ENCODE measurements at places on chromosomes 3 and 15.
A peak's percentile ranks its signal among the peaks of the same experiment; 100 is the strongest.

GRCh38 chr3:108488631-108489030 lies 21.8 kb downstream of the MYH15 start:
- DNase-seq = no peak

DNA sequence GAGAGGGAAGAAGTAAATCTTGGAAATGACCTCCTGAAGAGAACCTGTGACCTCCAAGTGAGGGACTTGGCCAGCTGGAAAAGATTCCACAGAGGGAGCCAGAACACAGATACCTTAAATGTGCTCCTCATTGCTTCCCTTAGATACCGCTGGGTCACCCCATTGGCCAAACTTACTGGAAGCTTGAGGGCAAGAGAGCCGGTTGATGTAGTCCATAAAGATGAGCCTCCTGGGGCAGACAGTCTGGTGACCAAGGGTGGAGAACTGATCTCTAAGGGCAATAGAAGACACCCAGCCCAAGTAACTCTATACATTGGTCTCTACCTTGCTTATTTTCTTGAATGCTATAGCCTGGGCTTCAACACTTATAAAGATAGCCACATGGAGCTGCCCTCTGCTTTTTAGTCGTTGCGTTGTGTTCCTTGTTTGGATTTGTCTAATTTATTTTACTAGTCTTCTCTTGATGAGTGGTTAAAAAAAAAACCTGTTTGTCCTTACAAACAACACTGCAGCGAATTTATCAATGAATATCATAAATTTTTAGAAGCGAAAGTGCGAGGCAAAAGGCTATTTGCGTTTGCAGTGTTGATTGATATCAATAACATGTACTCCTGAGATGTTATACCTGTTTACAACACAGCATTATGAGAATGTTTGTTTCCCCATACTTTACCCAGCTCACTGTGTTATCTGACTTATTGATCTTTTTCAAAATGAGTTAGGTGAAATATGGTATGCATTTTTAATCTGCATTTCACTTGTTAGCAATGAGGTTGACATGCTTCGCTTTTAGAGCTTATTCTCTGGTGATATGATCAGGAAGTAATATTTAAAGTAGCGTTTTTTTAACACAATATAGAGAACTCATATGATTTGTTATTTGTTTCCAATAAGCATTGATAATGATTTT lies 31.2 kb downstream of the TGFBR2 start:
- DNase-seq = no peak

GRCh38 chr3:30611613-30612436 lies 5.4 kb downstream of the TGFBR2 start:
- DNase-seq = no peak

GRCh38 chr15:88693191-88693590 lies 54.4 kb downstream of the ISG20 start:
- DNase-seq = no peak

DNA sequence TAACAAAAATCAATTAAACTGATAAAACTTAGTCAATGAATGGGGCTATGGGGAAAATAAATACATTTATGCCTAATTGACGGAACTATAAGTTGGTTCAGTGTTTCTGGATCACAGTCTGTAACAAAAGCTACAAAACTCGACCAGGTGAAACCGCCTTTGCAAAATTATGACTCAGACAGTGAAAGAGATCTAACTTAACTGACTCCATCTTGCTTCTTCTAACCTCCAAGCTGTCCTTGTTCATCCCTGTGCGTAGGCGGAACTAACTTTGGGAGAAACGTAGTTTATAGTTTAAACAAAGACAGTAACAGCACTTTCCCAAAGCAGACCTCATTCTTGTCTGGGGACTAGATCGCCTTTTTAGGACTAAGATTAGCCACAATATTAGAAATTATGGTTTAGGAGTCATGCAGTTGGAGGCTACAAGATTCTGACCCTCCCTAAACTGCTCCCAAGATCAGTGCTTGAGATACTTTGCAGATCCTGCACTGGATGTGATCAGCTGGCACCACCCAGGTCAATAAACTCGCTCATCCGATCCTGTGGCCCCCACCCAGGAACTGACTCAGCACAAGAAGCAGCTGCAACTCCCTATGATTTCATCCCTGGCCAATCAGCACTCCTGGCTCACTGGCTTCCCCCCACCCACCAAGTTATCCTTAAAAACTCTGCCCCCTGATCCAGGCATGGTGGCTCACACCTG lies 7.2 kb upstream of the MFGE8 start:
- no peak for DNase-seq

GRCh38 chr15:59252137-59252536 lies 45.5 kb downstream of the LDHAL6B start:
- DNase-seq = no peak

- DNase-seq = peak; percentile 81
Observed at GRCh38 chr15:70091726-70092463, 5.8 kb downstream of the TLE3 start.

GRCh38 chr3:106560451-106560966 lies 691.7 kb upstream of the CBLB start:
- peak; percentile 33 for DNase-seq

DNA sequence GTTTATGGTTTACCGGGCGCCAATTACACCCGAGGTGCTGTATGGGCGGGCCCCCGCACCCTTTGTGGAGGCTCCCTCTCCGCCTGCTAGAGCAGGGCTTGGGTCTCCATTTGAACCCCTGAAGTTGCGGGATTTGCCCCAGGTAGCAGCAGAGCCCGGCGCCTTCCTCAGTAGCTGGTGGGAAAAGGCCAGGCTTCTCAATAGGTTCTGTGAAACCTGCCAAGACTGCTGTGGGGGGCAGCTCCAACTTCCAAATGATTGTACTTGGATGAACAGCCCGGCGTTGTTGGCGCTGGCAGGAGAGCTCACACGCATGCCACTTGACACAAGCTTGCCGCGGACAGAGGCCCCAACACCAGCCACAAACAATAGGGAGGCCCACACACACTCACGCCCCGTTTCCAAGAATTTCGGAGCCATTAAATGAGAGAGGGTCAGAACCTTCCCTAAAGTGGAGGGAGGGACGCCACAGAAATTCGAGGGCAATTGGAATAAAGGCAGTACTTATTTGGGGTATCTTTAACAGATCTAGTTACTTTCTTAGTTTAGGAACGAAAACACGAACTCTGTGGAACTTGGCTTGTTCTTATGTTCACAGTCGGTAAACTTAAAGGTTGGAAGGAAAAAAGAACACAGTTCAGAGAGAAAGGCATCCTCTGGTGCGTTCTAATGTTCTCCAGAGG lies 1.4 kb downstream of the EPHB3 start:
- DNase-seq = no peak

DNA sequence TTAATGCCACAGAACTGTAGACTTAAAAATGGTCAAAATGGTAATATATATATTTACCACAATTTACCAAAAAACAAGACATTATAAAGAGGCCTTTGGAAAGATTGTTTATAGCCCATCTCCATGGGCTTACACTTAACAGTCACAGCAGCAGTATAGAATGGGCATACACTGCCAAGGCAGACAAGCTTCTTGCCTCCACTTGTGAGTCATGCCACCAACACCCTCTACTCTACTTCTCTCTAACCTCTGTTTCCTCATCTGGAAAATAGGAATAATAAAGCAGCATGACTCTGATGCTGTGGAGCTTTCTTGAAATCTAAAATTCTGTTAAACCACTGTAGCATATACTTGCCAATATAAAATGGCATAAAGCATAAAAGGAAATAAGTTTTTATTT lies 14.4 kb upstream of the GPR156 start:
- DNase-seq = no peak

- DNase-seq = no peak
Observed at GRCh38 chr3:141240286-141240685, 8.7 kb downstream of the PXYLP1 start.

GRCh38 chr15:28933710-28934445 lies 48.1 kb downstream of the APBA2 start:
- DNase-seq = no peak

GRCh38 chr3:171824116-171824515 lies 13.8 kb upstream of the PLD1 start:
- no peak for DNase-seq

DNA sequence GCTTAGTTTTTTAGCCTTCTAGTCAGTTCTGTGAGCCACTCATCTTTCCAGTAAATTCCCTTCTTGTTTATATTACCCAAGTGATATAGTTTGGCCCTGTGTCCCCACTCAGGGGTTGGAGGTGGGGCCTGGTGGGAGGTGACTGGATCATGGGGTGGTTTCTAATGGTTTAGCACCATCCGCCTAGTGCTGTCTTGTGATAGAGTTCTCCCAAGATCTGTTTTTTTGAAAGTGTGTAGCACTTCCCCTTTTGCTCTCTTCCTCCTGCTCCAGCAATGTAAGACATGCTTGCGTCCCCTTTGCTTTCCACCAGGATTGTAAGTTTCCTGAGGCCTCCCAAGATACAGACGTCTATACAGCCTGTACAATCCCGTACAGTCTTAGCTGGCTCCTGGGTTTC lies 53.7 kb upstream of the INO80 start:
- DNase-seq = no peak

- DNase-seq = peak; percentile 97
Observed at GRCh38 chr15:74384881-74385643, 17.6 kb upstream of the CYP11A1 start.

DNA sequence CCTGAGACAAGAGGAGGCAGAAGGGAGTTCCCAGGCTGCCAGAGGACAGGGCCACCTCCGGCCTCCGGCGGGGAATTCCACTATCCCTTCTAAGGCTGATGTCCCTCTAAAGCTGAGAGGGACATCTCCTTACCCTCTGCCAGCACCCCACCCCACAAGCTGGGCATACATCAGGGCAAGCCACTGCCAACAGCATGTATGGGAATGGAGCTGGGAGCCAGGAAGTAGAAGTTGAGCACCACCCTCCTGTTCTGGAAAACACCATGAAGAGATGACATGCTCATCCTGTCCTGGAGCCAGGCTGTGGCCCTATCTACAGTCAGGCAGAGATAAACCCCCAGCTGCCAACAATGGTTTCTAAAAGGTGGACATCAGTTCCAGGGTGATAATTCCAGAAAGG lies 7.1 kb downstream of the PLCD1 start:
- no peak for DNase-seq

GRCh38 chr3:65867463-65868210 lies 171.1 kb downstream of the MAGI1 start:
- no peak for DNase-seq

DNA sequence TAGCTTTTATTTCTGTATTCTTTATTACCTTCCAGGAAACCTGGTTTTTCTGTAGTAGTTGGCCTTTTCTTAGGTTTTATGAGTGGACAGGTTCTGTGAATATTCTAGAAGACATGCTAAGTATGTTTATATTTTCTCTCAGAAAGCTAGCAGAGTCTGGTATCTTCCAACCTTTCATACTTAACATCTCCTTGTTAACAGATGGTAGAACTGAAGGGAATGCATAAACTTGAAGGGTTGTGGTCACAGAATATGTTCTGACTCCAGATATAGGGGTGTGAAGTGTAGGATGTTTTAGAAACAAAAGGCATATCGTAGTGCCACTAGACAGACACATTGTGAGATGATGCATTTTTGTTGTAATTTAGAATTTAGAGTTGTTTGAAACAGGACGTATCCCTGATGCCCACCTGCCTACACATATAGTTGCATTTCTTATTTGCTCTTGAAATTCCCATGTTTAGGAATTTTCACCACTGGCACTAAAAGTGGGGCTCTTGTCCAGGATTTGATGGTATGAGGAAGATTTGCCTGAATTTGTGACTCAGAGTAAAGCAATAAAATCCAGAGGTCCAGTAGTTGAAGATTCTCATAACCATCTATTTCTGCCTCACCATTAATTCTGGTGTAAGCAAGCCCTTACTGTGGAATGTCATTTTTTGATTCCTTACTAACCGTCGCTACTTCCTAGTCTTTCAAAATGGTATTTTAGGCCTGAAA lies 274.5 kb downstream of the FEZF2 start:
- no peak for DNase-seq

DNA sequence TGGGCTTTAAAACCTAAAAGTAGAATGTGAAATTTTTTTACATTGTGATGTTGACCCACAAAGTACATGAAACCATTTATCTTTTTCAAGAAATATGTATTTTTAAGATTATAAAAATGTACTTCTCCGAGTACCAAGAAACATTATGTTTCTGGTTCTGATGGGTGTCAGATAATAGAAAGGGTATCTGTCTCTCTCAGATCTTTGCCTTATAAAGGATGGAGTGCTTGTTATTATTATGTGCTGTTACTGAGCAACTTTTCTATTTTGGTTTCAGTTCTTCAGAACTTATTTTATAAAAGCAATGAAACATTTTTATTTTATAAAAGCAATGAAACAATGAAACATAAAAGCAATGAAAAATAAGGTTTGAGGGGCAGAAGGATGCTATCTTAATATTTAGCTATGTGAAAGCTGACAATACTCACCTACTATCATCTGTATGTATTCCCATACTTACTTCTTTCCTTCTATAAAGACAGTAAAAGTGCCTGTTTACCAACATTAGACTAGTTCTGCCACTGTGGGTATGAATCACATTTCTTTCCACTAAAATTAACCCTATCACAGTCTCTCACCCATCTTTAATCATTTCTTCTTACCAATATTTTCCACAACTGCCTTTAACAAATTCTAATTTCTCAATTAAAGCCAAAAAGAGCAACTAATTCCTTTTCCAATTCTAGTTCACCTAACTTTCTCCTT lies 540.7 kb upstream of the KCNMB2 start:
- DNase-seq = no peak

GRCh38 chr3:20320489-20320888 lies 134.5 kb upstream of the SGO1 start:
- DNase-seq = no peak

- DNase-seq = no peak
Observed at GRCh38 chr3:155554777-155555451, 190.0 kb downstream of the PLCH1 start.

- no peak for DNase-seq
Observed at GRCh38 chr15:37777006-37777405, 157.4 kb upstream of the TMCO5A start.

DNA sequence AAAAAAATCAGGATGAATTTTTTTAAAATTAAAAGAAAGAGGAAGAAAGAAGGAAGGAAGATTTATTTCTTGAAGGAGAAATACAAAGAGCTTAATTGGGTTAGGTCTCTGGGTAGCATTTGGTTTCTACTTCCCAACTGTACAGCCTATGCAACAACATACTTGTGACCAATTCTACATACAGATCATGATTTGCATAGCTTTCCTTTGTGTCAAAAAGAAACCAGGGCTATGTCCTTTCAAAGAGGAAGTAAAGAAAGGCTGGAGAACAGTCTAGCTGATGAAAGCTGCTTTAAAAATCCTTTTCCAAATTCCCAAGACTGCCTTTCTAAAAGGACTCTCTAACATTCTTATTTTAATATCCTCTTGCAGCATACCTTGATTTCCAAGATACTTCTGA lies 6.1 kb upstream of the HGD start:
- no peak for DNase-seq

DNA sequence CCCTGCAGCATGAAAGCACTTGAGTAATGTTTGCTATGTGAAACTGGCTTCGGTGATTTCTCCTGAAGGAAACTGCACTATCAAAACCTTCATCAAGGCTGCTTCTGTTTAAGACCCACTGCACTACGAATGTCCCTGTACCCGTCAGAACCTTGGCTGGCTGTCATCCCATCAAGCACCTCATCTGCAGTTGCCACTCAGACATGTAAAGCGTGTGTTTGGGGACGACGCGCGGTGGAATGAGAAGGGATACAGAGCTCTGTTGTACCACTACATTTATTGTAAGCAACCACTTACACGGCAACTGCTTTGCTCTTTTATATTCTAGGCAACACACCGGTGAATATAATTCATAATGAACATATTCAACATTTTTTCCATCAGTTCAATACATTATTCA lies 147.6 kb downstream of the TIGIT start:
- DNase-seq = no peak

GRCh38 chr3:72617424-72618024 lies 230.7 kb downstream of the SHQ1 start:
- no peak for DNase-seq
